ENCODE measurements at places on chromosomes 13 and 19.

DNA sequence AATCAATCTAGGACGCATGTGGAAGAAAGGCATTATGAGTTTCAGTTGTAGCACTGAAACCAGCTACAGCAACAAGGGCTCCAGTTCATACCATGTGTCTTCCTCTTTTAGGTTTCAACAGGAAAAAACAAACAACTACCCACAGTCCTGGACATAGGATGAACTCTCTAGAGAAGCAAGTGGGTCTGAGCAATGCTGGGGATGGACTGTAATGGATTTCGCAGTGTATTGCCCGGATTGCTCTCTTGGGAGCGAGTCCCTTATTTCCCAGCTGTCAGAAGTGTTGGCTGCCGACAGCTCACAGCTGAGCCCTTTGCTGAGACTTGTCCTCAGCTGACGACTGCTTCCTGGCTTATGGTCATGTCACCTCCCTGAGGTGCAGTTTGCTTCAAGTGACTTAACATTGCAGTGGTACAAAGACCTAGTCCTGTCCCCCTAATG lies 12.1 kb upstream of the MYCBP2 start:
- DNase-seq: no peak

GRCh38 chr19:13521066-13521465 lies 14.8 kb upstream of the CACNA1A start:
- peak; percentile 5 for DNase-seq

DNA sequence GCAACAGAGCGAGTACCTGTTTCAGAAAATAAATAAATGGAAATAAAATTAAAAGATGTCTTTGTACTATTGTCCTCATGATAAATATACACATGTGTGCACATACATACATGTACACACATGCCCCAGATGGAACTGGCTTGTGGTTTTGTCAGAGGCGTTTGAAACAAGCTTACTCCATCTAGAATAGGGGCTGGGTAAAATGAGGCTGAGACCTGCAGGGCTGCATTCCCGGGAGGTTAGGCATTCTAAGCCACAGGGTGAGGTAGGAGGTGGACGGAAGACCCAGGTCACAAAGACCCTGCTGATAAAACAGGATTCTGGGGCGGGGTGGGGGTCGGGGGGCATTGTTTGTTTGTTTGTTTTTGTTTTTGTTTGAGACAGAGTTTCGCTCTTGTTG lies 8.1 kb upstream of the SIN3B start:
- no peak for DNase-seq

DNA sequence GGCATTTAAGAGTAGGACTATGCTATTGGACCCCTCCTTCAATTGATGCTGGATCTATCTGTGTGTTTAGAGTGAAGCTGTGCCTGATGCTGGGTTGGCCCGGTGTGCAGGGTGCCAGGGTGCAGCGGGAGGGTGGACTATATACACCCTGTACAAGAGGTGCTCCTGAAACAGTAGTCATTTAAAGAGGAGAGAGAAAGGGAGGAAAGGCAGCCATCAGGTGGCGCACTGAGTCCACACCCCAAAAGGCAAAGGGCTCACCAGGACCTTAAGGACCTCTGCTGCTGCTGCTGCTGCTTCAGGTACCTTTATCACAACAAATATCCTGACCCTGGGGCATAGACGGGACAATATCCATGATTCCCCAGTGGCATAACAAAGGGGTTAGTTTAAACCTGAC lies 39.4 kb downstream of the ZNF136 start:
- DNase-seq: no peak

GRCh38 chr19:18194554-18195238 lies 1.7 kb downstream of the MPV17L2 start:
- DNase-seq: no peak

GRCh38 chr13:114283576-114283975 lies 2.2 kb downstream of the UPF3A start:
- no peak for DNase-seq

DNA sequence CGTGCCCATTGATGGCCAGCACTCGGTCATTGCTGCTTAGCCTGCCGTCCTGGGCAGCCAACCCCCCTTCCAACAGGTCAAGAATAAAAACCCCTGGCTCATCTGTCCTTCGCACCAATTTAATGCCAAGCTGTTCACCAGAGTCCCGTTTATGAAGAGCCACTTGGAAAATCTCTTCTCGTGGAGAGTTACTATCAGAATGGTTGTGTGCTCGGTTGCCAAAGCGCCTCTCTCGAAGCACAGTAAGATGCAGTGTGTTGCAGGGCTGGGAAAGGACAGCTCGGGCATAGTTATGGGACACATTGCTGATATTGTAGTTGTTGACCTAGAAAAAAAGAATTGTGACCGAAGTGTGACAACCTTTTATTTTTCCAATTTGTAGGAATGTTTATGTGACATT lies 57.9 kb downstream of the LNX2 start:
- DNase-seq: no peak

DNA sequence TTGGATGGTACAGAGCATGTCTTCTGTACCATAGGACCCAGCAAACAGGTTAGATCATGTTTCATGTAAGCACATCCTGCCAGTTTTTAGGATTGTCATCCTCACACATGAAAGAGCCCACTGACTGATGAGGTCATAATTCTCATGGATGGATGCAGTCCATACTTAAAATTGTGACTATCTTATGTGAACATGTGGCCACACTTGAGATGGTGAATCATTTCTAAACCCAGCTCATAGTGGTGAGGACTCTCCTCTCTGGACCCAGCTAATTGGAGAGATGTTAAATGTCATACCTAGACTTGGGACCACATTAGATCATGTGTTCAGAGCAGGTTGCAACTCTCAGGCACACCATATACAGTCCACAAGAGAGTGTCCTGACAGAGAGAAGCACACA lies 24.8 kb upstream of the ZNF254 start:
- no peak for DNase-seq

DNA sequence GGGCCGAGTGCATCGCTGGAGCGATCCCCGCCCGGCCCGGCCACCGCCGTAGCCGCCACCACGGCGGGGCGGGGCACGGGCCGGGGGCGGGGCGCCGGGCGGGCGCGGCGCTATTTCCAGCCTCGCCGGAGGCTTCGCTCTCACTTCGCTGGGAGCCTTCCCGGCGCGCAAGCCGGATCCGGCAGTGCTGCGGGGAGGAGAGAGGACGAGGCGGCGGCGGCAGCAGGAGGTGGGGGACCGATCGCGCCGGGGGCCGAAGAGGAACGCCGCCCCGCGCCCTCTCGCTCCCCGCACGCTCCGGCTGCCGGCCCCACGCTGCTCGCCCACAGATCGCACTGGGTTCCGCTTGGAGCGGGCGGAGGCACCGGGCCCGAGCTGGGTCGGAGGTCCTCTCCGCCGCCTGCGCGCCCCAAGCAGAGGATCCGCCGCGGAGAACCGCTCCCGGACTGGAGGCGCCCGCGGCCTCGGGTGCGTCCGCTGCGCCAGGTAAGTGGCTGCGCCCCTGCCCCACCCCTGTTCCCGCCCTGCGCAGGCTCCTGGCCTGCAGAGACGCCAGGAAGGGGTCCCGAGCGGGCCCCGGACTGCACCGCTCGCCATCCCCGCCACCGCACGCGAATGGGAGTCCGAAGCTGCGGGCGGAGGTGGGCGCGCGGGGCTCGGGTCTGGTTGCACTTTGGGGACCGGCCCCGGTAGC lies at the start of gene CHST8:
CHST8 (plus strand) TSS at position 143 of the 694 bp plus-strand sequence. CDS start 67,309 bp downstream, outside the sequence.
- DNase-seq: peak; percentile 29

- peak; percentile 54 for DNase-seq
Measured at GRCh38 chr19:40549007-40549708, 27.5 kb upstream of the SHKBP1 start.

DNA sequence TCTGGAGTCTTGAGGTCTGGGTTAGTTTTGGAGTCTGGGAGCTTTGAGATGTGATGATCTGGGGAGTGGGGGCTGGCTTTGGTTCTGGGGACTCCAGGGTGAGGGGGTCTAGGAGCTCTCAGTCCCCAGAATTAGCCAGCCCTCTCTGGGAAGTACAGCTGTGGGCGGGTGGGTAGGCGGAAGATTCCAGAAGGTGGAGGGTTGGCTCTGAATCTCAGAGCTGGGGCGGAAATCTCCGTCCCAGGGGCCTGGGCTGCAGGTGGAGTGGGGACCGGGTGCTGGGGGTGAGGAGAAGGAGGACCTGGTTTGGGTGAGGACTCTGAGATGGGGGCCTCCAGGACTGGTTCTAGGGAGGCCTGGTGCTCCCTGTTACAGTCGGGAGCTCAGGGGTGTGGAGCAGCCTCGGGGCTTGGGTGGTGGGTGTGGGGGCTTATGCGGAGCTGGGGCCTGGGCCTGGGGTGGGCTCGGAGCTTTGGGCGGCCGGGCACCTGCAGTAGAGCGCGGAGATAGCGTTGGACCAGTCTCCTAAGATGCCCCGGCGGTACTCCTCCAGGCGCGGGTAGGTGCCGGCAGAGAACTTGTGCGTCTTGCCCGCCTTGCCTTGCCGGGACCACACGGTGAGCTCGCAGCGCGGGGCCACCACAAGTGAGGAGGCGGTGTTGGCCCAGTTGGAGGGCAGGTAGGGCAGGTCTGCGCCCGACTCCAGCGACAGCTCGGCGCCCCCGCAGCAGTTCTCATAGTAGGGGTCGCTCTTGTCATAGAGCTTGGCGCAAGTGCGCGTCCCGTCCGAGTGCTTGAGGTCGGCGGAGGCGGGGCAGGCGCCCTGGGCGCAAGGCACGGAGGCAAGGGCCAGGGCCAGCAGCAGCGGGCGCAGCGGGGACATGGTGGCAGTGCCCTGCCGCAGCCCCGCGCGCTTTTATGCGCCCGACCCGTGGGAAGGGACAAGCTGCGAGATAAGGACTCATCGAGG lies at the start of gene SYCN:
SYCN (minus strand) TSS at position 892 of the 970 bp plus-strand sequence; CDS start at position 883, 9 bp downstream.
- no peak for DNase-seq

- no peak for DNase-seq
Measured at GRCh38 chr13:112246731-112247470, 129.3 kb upstream of the SPACA7 start.

GRCh38 chr19:32023564-32023832 lies 321.9 kb upstream of the ZNF507 start:
- DNase-seq: no peak

- DNase-seq: no peak
Measured at GRCh38 chr13:45180713-45181601, 19.9 kb downstream of the KCTD4 start.

DNA sequence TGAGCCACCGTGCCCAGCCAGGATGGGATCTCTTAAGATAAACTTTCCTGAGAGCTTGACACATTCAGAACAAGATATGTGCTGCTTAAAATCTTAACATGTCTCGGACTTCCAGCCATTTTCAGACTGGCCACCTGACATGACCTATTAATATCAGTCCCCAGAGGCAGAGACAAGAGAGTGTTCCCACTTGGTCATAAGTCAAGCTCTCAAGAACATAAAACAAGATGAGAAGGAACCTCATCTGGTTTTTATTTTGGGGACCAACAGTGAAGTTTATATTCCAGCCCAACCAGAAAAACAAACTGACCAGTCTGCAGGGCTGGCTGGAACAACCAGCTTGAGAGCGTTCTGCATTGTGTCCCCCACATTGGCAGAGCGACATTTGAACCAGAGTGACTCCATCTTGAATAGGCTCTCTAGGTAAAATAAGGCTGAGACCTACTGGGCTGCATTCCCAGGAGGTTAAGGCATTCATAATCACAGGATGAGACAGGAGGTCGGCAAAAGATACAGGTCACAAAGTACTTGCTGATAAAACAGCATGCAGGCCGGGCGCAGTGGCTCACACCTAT lies 21.8 kb upstream of the PLEKHF1 start:
- no peak for DNase-seq

DNA sequence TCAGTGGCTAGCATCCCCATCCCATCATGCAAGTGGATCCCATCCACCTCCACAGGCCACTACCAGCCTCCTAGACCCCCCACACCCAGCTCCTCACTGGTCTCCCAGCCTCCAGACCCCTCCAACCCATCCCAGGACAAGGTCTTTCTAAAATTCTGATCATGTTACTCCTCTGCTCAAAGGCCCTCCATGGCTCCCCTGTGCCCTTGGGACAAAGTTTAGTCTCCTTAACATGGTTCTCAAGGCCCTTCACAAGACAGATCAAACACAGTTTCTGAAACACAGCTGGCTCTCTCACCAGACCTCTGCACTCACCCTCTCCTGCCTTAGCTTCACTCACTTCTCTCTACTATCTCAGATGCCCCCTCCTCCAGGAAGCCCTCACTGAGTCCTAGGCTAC lies 9.3 kb downstream of the CEACAM19 start:
- DNase-seq: no peak

- DNase-seq: no peak
Measured at GRCh38 chr19:45251452-45252354, 632 bp downstream of the MARK4 start.

DNA sequence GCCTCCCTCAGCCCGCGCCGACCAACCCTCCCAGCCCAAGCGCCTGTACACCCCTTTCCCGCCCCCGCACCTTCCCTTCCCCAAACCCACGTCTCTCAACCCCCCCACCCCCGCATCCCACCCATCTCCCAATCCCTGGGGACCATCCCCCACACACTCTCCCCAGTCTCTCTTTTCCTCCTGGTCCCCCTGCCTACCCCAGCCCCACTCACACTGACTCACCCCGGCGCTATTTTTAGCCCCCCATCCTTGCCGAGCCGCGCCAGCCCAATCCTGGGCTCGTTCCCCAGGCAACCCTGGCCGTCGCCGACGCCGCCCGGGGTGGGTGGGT lies 11.7 kb downstream of the CIC start:
- peak; percentile 83 for DNase-seq

DNA sequence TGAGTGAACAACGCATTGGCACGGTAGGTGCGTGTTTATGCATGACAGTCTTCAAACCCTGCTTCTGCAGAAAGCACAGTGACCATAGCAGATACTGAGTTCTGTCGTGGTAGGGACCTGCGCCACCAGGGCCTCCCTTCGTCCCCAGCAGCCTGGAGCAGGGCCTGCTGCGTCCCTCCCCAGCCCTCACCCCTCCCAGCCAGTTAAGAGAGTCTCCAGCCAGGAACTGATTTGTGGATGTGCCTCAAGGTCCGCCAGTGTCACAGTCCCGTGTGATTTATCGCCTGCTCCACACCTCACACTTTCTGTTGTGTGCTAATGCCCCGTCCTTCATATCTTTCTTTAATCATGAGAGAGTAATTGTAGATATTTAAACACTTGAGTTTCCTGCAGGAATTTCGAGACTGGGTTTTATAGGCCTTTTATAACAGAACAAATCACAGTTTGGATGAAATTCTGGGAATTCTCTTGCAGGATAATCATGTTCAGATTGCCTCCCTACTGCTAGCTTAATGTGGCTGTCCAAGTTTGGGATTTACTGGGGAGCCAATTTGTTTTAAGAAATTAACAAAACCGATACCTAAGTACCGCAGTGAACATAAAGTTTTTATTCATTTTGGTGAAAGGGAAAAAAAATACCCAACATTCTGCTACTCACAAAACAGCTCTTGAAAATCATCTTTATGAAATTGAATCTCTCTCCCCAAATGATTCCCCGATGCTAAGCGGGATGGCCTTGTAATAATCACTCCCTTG lies 438.6 kb downstream of the TSHZ3 start:
- DNase-seq: no peak

DNA sequence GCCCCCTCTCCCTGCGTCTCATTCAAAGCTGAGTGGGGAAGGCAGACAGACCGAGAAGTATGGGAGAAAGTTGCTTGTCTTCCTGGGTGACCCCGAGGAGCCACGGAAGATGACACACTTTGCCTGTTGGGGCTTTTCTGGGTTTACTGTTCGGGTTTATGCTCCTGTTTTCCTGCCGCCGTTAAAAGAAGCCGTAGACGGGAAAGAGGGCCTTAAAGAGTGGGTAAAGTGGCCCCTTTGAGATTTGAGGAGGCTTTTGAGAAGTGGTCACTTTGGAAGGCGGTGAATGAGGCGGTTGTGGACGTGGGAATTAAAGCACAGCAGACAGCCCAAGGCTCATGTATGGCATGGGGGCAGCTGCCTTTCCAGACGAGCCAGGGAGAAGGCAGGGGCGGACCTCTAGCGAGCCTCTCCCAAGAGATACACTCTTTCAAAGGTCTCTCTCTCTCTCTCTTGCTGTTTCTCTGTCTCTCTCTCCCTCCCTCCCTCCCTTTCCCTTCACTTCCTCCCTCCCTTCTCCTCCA lies 493 bp upstream of the LHFPL6 start:
- DNase-seq: peak; percentile 31

- peak; percentile 32 for DNase-seq
Measured at GRCh38 chr19:12938779-12939601, 581 bp downstream of the CALR start.
